H7 (cell line): ENCODE measurements at places on chromosomes 1 and 21.

DNA sequence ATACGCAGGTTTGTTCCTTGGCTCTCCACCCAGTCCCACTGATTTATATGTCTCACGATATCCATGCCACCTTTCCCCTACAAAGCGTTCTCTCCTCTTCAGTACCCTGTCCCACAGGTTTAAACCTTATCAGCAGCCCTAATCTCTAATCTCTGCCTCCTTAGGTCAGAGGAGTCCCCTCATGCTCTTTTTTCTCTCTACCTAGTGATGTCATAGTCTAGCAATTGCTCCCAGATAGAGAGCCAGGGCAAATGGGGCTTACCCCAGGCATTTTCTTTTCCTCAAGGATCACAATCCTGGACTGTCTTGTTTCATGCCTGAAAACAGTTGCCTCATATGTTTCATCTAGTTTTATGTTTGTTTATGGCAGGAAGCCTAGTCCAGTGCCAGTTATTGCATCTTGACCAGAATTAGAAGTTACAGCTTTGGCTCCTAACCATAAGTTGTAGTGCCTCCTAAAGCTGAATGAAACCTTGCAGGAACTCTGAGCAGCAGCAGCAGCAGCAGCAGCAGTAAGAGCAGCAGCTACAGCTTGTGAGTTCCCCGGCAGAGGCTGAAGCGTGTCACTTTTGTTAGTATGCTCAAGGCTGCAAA is 26.7 kb upstream of the TP53BP2 start:
- no peak for DNase-seq

GRCh38 chr1:112533029-112533428 is 24.3 kb downstream of the WNT2B start:
- no peak for DNase-seq

- no peak for DNase-seq
Observed at GRCh38 chr1:2119886-2120285, 69.7 kb downstream of the PRKCZ start.

GRCh38 chr1:56957931-56958330 is 7.9 kb downstream of the C8B start:
- DNase-seq, result no peak

DNA sequence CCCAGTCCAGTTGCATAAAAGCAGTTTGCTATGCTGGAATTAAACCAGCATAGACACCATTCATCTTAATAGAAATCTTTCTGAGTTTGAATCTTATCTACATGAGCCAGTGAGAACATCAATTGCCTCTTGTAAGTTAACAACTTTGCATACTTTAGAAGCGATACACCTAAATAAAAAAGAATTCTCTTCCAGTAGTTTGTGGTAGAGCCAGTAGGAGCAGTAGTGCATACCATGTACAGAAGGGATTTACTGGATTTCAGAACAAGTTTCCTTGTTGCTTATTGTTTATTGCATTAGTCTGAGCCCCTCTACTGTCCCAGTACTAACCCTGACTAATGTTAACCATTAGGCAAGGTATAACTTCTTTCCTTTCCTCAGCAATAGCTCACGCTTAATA is 313.1 kb downstream of the TGFB2 start:
- no peak for DNase-seq
